Nephron progenitor cell (in vitro differentiated cells): ENCODE measurements at places on chromosomes 1 and 21.

DNA sequence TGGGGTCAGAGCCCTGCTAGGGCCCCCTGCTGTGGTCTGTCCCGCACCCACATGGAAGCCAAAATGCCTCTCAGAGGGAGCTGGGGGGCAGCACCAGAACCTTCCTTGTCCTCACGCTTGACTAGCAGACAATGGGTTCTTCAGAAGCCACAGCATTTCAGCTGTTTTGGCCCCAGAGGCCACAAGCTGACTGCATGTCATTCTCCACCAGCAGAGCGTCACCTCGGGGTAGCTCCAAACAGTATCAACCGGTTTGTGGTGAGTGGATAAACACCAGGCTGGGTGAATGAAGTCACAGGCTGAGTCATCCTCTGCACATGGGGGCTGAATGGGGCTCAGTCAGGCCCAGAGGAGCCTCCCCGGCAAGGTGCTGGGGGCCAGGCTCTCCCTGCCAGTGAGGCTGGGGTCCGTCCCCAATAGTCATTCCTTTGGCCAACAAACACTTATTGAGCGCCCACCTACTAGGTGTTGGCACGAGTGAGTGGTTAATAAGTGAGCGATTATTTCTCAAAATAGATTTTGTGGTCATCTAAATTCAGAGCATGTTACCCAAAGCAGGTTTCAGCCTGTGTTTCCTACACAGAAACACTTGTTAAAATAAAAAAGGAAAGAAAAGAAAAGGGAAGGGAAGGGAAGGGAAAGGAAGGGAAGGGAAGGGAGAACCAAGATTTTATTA, 9.1 kb downstream of the OLIG1 start:
- no peak for DNase-seq
- no peak overlapping the region for H3K27ac ChIP-seq
- H3K27me3 ChIP-seq: peaks cover 68% of the 10 kb centered on the region
- H3K36me3 ChIP-seq: no peaks in the 10 kb centered on the region
- no peaks in the 10 kb centered on the region for H3K4me1 ChIP-seq
- no peak overlapping the region for H3K4me3 ChIP-seq

DNA sequence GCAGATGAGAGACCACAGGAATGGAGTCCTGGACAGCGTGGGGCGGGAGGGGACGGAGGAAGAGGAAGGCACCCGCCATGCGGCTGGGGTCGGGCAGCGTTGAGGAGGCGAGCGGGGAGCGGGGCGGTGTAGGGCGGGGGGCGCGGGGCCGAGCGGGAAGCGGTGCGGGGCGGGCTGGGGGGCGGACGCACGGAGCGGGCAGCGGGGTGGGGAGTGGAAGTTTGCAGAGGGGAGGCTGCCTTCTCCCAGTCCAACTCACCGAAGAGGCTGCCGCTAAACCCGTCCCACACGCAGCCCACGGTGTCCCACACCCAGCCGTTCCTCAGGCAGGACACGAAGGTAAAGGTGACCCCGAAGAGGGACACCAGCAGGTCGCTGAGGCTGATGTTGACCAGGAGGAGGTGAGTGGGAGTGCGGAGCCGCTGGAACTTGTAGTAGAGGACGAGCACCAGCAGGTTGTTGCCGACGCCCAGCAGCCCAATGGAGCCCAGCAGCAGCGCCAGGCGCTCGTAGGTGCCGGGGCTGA, 483 bp downstream of the CHML start:
- peak; percentile 61 for DNase-seq
- H3K4me1 ChIP-seq: peaks cover 29% of the 10 kb centered on the region
- peak overlapping the region; percentile 86 for H3K4me3 ChIP-seq
- H3K27ac ChIP-seq: no peak overlapping the region
- no peaks in the 10 kb centered on the region for H3K27me3 ChIP-seq

DNA sequence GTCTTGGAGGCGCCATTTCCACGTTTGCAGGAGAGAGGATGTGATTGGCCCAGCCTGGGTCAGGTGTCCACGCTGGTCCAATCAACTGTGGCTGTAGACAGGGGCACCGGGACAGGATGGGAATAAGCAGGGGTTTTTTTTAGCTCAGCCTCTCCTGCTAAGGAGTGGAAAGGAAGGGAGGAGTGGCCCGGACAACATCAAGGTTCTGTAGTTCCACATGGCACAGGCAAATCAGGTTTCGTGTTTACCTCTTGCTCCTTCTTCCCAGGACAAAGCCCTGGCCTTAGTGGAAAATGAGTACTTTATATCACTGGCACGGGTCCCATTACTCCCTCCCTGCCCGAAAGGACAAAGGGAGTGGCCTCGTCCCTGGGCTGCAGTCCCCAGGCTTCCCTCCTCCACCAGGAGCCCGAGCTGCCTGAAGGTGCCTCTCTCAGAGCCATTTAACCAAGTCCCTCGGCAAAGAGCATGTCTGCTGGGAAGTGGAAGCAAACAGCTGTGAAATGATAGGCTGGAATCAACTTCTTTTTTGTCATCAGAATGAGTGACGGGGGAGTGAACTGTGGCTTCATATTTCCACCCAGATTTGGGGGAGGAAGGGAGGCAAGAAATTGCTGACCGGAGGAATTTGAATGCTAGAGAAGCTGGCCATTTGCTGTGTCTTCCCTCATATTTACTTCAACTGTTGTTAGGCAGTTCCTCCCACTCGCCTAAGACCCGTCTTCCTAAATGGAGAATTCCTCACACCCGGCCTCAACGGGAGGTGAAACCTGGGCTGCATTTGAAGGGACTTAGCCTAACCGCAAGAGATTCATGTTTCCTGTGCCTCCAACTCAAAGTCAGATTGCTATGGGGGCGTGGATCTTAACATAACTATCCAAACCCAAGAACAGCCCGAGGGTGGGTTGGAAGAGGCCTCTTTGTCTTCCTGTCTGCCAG, 84.9 kb upstream of the SLC44A3 start:
- peaks cover 15% of the 10 kb centered on the region for H3K4me1 ChIP-seq
- no peaks in the 10 kb centered on the region for H3K36me3 ChIP-seq
- DNase-seq: no peak
- H3K27ac ChIP-seq: peak overlapping the region; percentile 93
- no peaks in the 10 kb centered on the region for H3K27me3 ChIP-seq
- H3K4me3 ChIP-seq: no peak overlapping the region

DNA sequence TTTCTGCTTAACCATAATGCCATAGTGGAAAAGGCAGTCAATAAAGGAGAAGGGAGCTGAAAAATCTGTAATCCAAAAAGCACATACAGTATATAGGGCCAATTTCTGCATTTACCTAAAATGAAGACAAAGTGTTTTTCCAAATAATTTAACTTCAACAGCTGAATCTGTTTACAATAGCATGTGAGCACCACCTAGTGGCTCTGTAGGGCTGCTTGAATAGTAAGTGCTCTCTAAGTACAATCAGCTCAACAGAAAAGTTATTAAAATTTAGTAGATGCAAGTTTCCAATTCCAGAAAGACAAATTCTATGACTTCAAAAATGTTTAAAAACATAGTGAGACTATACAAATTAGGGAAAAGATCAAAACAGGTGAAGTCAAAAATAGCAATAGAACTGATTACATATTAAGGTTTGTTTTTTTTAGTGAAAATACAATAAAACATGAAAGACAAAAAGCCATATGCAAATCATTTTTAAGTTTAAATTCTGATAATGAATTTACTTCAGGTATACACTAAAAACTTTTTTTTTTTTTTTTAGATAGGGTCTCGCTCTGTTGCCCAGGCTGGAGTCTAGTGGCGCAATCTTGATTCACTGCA, 220.0 kb downstream of the SETD4 start:
- no peaks in the 10 kb centered on the region for H3K4me1 ChIP-seq
- no peaks in the 10 kb centered on the region for H3K36me3 ChIP-seq
- H3K27ac ChIP-seq: no peak overlapping the region
- DNase-seq: peak; percentile 53
- H3K27me3 ChIP-seq: peaks cover 3% of the 10 kb centered on the region
- H3K4me3 ChIP-seq: no peak overlapping the region

GRCh38 chr1:212402666-212403321, 11.9 kb downstream of the PACC1 start:
- no peak for DNase-seq
- no peaks in the 10 kb centered on the region for H3K27me3 ChIP-seq
- H3K27ac ChIP-seq: no peak overlapping the region
- no peaks in the 10 kb centered on the region for H3K4me1 ChIP-seq
- peaks cover 90% of the 10 kb centered on the region for H3K36me3 ChIP-seq

GRCh38 chr1:52544665-52545525, 8.0 kb downstream of the TUT4 start:
- no peak overlapping the region for H3K4me3 ChIP-seq
- H3K27me3 ChIP-seq: peaks cover 3% of the 10 kb centered on the region
- DNase-seq: no peak
- peaks cover 89% of the 10 kb centered on the region for H3K36me3 ChIP-seq
- no peak overlapping the region for H3K27ac ChIP-seq

- H3K27ac ChIP-seq: no peak overlapping the region
- no peak overlapping the region for H3K4me3 ChIP-seq
- H3K27me3 ChIP-seq: peaks cover 5% of the 10 kb centered on the region
- no peaks in the 10 kb centered on the region for H3K36me3 ChIP-seq
Observed at GRCh38 chr1:239816081-239816782, 275.5 kb upstream of the FMN2 start.

GRCh38 chr1:84776639-84777038, 86.4 kb upstream of the SSX2IP start:
- no peak overlapping the region for H3K27ac ChIP-seq
- H3K36me3 ChIP-seq: no peaks in the 10 kb centered on the region
- H3K27me3 ChIP-seq: peaks cover 2% of the 10 kb centered on the region
- H3K4me3 ChIP-seq: no peak overlapping the region
- DNase-seq: no peak

GRCh38 chr1:84505493-84506001, 639 bp upstream of the SPATA1 start:
- H3K36me3 ChIP-seq: peaks cover 46% of the 10 kb centered on the region
- H3K4me1 ChIP-seq: peaks cover 35% of the 10 kb centered on the region

DNA sequence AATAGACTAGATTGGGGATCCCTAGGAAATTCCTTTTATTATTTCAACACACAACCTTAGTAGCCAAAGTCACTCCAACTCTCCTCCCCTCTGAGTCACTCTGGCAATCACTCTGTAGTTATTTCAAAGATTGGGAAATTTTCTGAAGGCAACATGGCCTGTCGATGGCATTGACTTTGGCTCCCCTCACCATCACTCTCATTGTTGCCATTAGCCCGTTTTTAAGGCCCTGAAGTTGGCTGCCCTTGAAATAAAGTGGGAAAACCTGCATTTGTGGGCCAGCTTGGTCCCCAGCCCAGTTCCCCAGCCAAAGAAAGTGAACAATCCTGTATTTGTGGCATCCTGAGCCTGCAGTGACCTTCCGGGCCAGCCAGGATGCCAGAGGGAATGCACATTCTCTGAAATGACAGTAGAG, 52.5 kb downstream of the CDC7 start:
- no peak for DNase-seq
- peaks cover 29% of the 10 kb centered on the region for H3K4me1 ChIP-seq
- H3K27ac ChIP-seq: no peak overlapping the region
- no peak overlapping the region for H3K4me3 ChIP-seq
- peaks cover 4% of the 10 kb centered on the region for H3K27me3 ChIP-seq

- H3K36me3 ChIP-seq: peaks cover 32% of the 10 kb centered on the region
- H3K4me1 ChIP-seq: peaks cover 4% of the 10 kb centered on the region
- no peaks in the 10 kb centered on the region for H3K27me3 ChIP-seq
- no peak for DNase-seq
- no peak overlapping the region for H3K27ac ChIP-seq
Observed at GRCh38 chr1:169133801-169134502, 27.5 kb downstream of the ATP1B1 start.

DNA sequence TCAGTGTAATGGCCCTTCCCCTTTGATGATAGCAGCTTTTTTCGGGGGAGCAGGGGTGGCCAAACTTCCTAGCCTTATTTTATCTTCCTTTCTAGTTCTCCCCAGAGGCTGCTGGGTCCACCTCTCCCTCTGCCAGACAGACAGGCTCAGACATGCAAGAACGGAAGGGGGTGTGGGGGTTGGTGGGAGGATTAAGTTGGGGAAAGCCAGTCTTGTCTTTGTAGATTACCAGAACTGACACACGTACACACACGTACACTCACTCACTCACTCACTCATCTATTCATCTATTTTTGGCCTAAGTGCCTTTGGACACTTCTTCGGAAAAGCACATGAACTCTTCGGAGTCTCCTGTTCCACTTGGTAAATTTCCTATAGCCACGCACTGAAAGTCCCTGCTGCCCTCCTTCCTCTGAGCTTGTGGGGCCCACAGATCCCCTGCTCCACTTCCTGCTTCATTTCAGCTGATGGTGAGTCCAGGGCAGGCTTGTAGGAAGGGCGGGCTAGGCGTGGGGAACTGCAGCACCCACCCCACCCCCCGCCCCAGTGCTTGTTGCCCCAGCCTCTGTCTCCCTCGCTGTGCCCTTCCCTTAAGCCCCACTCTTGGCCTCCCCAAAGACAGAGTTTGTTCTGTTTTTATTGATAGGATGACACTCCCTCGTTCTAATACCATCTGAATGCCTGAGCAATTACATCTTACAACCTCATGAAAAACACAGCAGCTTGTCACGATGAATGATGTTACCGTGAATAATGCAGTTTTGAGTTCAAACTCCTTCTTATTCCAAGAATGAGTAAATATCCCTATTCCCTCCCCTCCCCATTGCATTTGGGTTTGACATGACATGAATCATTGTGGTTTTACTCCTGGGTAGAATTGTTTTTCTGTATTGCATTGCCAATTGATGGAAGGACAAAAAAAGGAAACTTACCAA, 60.7 kb upstream of the ATP5PO start:
- peaks cover 69% of the 10 kb centered on the region for H3K4me1 ChIP-seq
- no peak for DNase-seq
- H3K27ac ChIP-seq: peak overlapping the region; percentile 98
- H3K4me3 ChIP-seq: peak overlapping the region; percentile 56

GRCh38 chr1:229594227-229595008, 31.5 kb downstream of the TAF5L start:
- no peaks in the 10 kb centered on the region for H3K4me1 ChIP-seq
- no peak overlapping the region for H3K4me3 ChIP-seq
- peaks cover 25% of the 10 kb centered on the region for H3K36me3 ChIP-seq
- peaks cover 4% of the 10 kb centered on the region for H3K27me3 ChIP-seq
- no peak for DNase-seq

DNA sequence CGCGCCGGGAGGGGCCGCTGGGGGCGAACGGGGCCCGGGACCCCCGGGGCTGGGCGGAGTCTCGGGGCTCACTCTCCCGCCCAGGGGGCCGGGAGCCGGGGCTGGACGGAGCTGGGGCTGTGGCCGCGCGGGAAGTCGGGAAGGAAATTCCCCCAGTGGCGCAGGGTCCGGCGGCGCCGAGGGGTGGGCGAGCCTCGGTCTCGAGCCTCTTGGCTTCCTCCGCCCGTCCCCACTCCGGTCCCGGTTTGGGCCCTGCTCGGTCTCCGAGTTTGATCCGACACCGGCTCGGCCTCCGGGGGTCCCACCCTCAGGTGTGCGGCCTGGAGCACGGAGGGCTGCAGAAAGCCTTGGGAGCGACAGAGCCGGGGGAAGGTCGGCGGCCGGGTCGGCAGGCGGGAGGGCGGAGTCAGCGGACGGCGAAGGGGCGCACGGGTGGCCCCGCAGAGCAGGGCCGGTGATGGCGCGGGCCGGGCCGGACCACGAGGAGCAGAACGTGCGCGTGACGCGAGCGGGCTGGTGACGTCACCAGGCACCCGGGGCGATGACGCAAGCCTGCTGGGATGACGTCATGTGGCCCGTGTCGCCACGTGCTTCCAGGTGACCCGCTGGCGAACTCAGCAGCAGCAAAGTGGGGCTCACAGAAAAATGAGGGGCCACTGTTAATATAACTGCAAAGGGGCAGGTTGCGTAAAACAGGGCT, 610 bp upstream of the HES4 start:
- peak overlapping the region; percentile 95 for H3K27ac ChIP-seq
- H3K27me3 ChIP-seq: peaks cover 29% of the 10 kb centered on the region
- DNase-seq: peak; percentile 82
- H3K4me3 ChIP-seq: peak overlapping the region; percentile 84

- H3K4me1 ChIP-seq: peaks cover 10% of the 10 kb centered on the region
- H3K4me3 ChIP-seq: no peak overlapping the region
- peaks cover 4% of the 10 kb centered on the region for H3K36me3 ChIP-seq
- H3K27ac ChIP-seq: peak overlapping the region; percentile 42
- DNase-seq: no peak
- peaks cover 25% of the 10 kb centered on the region for H3K27me3 ChIP-seq
Observed at GRCh38 chr1:2595812-2596529, 9.4 kb downstream of the PRXL2B start.
